Transverse colon (tissue), 4 donors: ENCODE measurements at places on chromosomes 6 and 20. TPM values are rescaled to one million over a fixed set of nuclear protein-coding genes. Genes with fewer than 3 reads are reported as not detected.
A peak's percentile ranks its signal among the peaks of the same experiment; 100 is the strongest.

GRCh38 chr6:154938221-154938580 is 56.9 kb upstream of the TIAM2 start:
- DNase-seq: no peak
- H3K27ac ChIP-seq: no peak overlapping the region
- H3K4me3 ChIP-seq: no peak overlapping the region
- no peaks in the 10 kb centered on the region for H3K36me3 ChIP-seq

ADGRF4 gene
- total RNA-seq: 2.0 TPM

DNA sequence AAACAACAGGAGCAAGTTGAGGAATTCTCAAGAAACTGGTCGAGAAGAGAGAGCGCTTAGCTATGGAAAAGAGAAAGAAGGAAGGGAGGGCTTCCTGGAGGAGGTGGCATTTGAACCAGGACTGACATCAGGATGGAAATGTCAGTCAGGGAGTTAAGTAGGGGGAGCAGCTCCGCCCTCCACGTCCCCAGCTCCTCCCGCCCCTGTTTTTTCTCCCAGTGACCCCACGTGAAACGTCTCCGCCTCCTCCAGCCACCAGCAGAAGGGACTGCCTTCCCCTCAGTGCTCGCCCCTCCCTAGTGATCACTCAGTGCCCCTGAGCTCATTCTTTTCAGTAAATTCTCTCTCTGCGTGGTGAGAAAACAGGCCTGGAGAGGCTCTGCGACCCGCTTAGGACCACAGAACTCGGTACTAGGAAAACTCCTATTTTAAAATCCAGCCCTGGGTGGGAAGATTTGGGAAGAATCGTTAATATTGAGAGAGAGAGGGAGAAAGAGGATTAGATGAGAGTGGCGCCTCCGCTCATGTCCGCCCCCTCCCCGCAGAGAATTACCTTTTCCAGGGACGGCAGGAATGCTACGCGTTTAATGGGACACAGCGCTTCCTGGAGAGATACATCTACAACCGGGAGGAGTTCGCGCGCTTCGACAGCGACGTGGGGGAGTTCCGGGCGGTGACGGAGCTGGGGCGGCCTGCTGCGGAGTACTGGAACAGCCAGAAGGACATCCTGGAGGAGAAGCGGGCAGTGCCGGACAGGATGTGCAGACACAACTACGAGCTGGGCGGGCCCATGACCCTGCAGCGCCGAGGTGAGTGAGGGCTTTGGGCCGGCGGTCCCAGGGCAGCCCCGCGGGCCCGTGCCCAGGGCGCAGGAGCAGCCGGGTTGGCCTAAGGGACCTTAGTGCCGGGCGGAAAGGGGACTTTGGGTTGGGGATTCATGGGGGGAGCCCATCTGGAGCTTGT is 4.6 kb downstream of the HLA-DPB1 start:
- peak overlapping the region; percentile 49 for H3K4me3 ChIP-seq
- H3K27ac ChIP-seq: peak overlapping the region; percentile 79
- H3K4me1 ChIP-seq: peaks cover 19% of the 10 kb centered on the region
- H3K27me3 ChIP-seq: peaks cover 13% of the 10 kb centered on the region
- H3K36me3 ChIP-seq: no peaks in the 10 kb centered on the region

GRCh38 chr20:35314816-35315631 is 22.8 kb upstream of the FAM83C start:
- H3K27me3 ChIP-seq: no peaks in the 10 kb centered on the region
- peaks cover 25% of the 10 kb centered on the region for H3K4me1 ChIP-seq
- no peak for DNase-seq
- no peaks in the 10 kb centered on the region for H3K36me3 ChIP-seq
- no peak overlapping the region for H3K4me3 ChIP-seq

DNA sequence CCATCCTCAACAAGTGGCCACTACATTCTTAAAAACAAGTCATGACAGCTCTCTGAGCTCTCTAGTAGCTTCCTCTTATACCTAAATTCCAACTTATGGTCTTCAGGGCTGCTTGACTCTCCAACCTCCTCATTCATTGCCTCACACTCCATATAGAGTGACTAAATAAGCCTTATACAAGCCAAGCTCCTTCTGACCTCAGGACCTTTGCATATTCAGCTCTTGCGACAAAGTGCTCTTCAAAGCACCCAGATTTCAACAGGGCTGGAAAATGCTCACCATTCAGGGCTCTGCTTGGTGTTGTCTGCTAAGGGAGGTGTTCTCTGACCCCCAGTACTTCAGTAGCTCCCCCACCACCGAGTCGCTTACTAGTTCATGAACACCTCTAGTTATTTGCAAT is 3.7 kb downstream of the TREML2 start:
- H3K36me3 ChIP-seq: no peaks in the 10 kb centered on the region
- no peaks in the 10 kb centered on the region for H3K4me1 ChIP-seq
- no peak overlapping the region for H3K27ac ChIP-seq
- H3K27me3 ChIP-seq: no peaks in the 10 kb centered on the region
- no peak for DNase-seq
- no peak overlapping the region for H3K4me3 ChIP-seq

DNA sequence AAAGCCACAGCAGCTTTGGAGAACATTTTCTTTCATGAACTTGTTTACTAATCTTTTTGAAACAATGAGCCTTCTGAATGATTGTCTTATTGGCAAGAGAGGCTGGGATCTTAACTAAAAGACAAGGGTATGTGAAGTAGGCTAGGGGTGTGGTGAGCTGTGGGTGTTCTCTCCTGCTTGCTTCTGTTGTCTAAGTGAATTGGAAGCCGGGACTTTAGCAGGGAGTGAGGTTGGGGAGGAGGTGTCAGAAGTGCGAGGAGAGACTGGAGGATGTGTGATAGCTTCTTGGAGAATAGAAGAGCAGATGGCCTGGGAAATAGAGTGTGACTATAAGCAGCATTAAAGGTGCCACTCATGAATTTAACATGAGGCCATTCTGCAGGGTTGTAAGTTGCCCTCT is 562.8 kb downstream of the UTRN start:
- no peaks in the 10 kb centered on the region for H3K36me3 ChIP-seq
- H3K4me1 ChIP-seq: no peaks in the 10 kb centered on the region
- H3K27me3 ChIP-seq: no peaks in the 10 kb centered on the region
- no peak overlapping the region for H3K27ac ChIP-seq

- no peak for DNase-seq
- peaks cover 15% of the 10 kb centered on the region for H3K4me1 ChIP-seq
- no peaks in the 10 kb centered on the region for H3K27me3 ChIP-seq
- no peak overlapping the region for H3K4me3 ChIP-seq
- H3K27ac ChIP-seq: peak overlapping the region; percentile 72
- H3K36me3 ChIP-seq: peaks cover 13% of the 10 kb centered on the region
Measured at GRCh38 chr20:17663486-17663885, 18.6 kb downstream of the RRBP1 start.

DNA sequence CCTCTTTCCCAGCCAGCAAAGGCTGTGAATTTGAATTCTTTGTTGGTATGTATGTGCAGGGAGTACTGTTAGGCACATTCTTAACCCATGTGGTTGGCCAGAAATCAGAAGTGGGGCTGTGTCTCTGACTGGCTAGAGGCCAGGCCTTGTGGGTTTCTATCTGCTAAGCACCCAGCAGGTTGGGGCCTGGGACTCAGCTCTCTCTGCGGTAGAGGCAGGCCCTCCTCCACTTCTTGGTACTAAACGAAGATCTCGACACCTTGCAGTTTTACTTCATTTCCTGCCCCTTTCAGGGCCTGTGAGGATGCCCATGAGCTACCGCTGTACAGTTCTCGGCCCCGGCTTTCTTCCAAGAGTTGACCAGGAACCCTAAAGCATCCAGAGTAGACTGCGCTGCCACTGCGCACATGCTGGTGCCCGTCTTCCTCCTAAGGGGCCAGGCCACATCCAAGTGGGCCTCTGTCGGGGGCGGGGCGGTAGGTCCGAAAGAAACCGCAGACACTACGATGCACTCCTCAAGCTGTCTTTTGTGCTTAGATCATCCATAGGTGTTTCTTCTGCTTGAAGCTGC is 51.1 kb downstream of the TCP11 start:
- H3K4me1 ChIP-seq: no peaks in the 10 kb centered on the region
- no peaks in the 10 kb centered on the region for H3K36me3 ChIP-seq
- no peak for DNase-seq
- peak overlapping the region; percentile 51 for H3K27ac ChIP-seq

OR2H1 gene
- total RNA-seq: not detected

DNA sequence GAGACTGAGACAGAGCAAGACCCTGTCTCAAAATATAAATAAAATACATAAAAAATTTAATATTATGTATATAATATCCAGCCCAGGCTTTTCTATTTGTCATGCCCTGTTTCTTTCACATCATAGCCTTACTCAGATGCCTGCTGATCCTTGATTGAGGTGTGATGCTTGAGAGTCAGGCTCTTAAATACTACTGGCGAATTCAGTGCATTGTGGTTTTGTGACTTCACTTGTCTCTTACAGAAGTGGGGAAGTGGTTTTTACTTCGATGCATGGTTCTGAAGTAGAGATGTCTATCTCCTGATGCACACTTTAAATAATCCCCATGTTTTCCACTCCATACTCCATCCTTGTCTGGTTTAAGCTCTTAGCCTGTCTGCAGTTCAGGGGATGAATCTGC is 29.1 kb downstream of the ASXL1 start:
- no peak overlapping the region for H3K4me3 ChIP-seq
- peaks cover 61% of the 10 kb centered on the region for H3K4me1 ChIP-seq
- H3K27ac ChIP-seq: no peak overlapping the region
- no peak for DNase-seq
- H3K27me3 ChIP-seq: no peaks in the 10 kb centered on the region
- H3K36me3 ChIP-seq: no peaks in the 10 kb centered on the region

DNA sequence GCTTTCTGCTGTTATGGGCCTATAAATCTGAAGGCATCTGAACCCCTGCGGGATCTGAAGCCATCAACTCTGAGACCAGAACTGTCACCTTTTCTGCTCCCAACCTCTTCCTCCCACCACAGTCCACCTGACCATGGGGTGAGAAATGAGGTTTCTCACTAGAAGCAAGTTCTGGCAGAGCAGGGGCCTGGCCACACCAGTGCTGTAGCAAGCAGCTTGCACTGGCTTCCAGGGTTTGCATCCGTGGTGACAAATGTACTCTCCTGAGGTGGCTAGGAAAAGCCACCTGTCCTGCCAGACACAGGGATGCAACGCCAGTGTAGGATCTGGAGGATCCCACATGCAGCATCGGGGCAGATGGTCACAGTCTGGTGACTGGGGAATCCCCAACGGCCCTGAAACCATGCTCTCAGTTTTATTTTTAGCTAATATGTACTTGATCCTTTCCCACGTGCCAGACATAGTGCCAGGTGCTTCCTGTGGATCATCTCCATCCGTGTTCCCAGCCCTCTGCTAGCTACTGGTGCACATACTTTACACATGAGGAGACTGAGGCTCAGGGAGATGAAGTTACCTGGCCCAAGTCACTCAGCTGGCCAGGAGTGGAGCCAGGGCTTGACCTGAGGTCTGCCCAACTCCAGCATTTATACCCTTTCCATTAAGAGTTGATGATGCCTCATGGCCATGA is 122.1 kb upstream of the SPACA1 start:
- H3K36me3 ChIP-seq: no peaks in the 10 kb centered on the region
- H3K4me1 ChIP-seq: no peaks in the 10 kb centered on the region
- no peak overlapping the region for H3K27ac ChIP-seq

DNA sequence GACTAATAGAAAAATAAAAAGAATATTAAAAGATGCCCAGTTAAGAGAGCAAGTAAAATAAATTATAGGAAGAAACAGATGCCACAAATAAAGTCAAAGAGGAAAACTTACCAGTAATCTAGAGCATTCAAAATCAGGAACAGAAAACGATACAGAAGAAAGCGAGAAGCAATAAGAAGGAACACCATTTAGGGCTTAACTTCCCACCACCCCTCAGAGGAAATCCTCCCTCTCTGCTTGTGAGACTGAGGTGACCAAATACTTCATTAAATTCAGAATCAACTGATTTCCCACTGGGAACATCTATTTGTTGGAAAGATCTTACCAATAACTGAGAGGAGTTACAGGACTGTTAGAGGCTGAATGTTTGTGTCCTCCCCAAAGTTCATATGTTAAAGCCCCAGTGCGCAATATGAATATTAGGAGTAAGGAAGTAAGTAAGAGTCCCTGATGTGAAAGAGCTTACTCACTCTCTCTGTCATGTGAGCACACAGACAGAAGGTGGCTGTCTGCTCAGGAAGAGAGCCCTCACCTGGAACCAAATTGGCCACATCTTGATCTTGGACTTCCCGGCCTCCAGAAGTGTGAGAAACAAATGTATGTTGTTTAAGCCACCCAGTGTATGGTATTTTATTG is 19.5 kb downstream of the KATNA1 start:
- H3K4me1 ChIP-seq: no peaks in the 10 kb centered on the region
- H3K4me3 ChIP-seq: no peak overlapping the region
- H3K27me3 ChIP-seq: no peaks in the 10 kb centered on the region
- H3K36me3 ChIP-seq: no peaks in the 10 kb centered on the region

DNA sequence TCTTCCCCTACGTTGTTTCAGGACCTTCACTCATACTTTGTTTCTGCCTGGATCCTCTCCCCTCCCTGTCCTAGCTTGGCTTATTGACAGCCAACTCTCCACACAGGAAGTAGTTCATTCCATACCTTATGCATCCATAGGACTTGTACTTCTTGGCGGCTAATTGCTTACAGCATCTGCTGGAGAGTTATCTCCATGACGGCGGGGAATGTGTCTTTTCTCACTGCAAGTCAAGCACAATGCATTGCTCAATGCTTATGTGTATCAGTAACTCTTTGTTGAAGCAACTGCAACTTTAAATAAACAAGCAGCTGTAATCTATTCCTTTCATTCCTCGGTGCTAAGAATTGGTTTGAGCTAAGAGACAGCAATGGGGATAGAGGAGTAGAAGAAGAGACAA is 551.3 kb upstream of the EPHA7 start:
- H3K4me3 ChIP-seq: no peak overlapping the region
- H3K27ac ChIP-seq: no peak overlapping the region
- H3K36me3 ChIP-seq: no peaks in the 10 kb centered on the region
- H3K4me1 ChIP-seq: no peaks in the 10 kb centered on the region
- H3K27me3 ChIP-seq: no peaks in the 10 kb centered on the region

CCND3 gene
- total RNA-seq: 84.2 TPM

GRCh38 chr6:155062866-155063341 is 67.8 kb downstream of the TIAM2 start:
- H3K4me1 ChIP-seq: no peaks in the 10 kb centered on the region
- no peaks in the 10 kb centered on the region for H3K27me3 ChIP-seq
- H3K36me3 ChIP-seq: no peaks in the 10 kb centered on the region
- no peak for DNase-seq
- H3K27ac ChIP-seq: no peak overlapping the region

- H3K4me3 ChIP-seq: no peak overlapping the region
- H3K4me1 ChIP-seq: peaks cover 17% of the 10 kb centered on the region
- H3K27me3 ChIP-seq: peaks cover 7% of the 10 kb centered on the region
- DNase-seq: no peak
- H3K27ac ChIP-seq: no peak overlapping the region
Measured at GRCh38 chr20:62809530-62810428, 5.1 kb downstream of the OGFR start.

DNA sequence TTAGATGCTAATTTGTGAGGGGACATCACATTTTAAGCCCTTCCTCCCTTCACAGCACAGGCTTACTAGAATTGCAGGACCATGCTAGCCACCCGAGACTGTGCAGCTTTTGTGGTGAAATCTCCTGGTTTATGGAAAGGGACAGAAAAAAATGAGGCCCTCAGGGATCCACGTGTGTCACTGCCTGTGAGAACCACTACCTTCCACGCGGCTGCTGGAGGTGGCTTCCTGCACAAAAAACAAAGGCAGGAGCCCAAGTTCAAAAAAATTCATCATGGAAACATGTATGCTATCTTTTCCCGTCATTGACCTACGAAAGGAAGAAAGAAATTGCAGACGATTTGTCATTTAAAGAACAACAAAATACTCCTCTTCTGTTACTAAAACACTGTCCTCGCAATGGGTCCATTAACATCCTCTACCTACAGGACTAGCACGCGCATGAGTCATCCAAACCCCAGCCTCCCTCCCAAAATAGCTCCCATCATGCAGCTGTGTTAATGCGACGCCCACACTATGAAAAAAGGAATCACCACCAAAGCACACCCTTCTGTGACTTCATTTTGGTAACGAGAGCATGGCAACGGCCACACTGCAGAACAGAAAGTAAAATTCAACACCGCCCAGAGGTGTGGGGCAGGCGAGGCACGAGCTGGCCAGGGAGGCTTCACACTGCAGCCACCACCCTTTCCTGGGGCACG is 45.7 kb downstream of the RAMACL start:
- H3K4me1 ChIP-seq: no peaks in the 10 kb centered on the region
- no peaks in the 10 kb centered on the region for H3K36me3 ChIP-seq
- DNase-seq: peak; percentile 30
